Inflammatory macrophage (primary cell): ENCODE measurements at places on chromosomes 4 and X.
A peak's percentile ranks its signal among the peaks of the same experiment; 100 is the strongest.

GRCh38 chr4:114137984-114138383 is 158.5 kb upstream of the ARSJ start:
- DNase-seq, result no peak

- no peak for DNase-seq
Observed at GRCh38 chrX:2185341-2186082, 315.3 kb downstream of the DHRSX start.

GRCh38 chrX:19723427-19723826 is 164.0 kb downstream of the SH3KBP1 start:
- no peak for DNase-seq

- no peak for DNase-seq
Observed at GRCh38 chr4:93828995-93829819, 654 bp downstream of the ATOH1 start.

- no peak for DNase-seq
Observed at GRCh38 chr4:168487282-168488035, 7.2 kb upstream of the DDX60L start.

DNA sequence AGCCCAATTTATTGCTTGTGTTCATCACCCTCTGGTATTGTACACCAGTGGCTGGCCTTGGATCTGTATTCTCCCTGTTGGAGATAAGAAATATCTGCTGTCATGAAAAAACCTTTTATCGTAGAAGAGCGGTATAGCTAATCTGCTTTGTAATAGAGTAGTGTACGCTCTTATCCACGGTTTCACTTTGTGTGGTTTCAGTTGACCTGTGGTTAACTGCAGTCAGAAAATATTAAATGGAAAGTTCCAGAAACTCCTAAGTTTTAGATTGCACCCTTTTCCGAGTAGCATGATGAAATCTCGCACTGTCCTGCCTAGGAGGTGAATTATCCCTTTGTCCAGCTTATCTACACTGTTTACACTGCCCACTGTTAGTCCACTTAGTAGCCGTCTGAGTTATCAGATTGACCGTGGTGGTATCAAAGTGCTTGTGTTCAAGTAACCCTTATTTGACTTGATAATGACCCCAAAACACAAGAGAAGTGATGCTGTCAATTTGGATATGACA is 42.4 kb downstream of the KDM6A start:
- DNase-seq, result no peak

DNA sequence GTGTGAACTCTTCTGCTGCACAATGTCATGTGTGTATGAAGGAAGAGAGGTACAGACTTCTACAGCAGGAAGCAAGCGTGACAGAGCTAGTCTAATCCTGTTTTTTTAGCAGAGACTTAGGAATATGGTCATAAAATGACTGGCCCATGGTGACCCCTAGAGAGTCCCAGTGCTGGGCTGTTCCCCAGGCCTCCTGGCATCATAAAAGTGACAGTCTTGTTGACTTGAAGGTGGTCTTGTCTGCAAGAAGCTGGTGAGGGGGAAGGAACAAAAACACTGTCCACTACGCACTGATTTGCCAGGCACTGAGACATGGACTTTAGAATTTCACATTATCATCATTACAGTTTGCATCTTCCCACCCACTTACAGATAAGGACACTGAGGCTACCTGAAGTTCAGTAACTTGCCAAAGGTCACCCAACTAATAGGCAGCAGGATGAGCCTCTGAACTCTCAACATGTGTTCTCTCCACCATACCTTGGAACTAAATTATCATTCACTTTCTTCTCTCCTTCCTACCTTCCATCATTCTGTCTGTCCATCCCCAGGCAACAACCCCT is 63.0 kb downstream of the HADH start:
- no peak for DNase-seq

DNA sequence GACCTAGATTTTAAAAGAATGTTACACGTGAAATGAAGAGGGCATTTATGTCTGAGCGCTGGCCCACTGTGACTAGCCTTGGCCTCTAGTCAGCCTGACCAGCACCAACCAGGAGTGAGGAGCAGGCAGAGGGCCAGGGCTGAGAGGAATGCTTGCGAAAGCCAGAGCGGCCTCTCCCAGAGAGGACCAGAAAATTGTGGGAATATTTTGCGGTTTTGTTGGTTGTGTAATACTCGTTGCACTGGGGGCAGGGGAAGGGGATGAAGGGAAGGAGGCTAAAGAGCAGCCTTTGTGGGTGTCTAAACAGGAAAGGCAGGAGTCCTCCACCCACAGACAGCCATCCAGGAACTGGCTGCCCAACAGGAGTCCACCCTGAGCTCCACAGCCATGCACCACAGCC is 3.8 kb downstream of the GABRE start:
- no peak for DNase-seq

- DNase-seq, result no peak
Observed at GRCh38 chr4:183197140-183197539, 98.1 kb downstream of the WWC2 start.

DNA sequence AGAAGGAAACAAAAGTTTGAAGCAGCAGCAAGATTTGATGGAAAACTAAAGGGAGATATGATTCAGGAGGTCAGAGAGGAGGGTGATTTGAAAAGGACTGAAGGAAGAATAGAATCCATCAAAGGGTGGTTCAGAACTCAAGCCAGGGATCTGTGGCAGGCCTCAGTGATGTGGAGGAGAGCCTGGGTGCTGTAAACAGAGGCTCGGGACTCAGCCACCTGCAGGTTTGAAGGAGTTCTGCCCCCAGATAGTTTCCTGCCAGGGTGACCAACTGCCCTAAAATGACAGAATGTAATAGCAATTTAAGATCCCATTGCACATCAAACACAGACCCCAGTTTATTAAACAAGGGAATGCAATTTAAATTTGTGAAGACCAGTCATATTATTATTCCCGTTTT is 204.0 kb upstream of the FAT1 start:
- no peak for DNase-seq

- DNase-seq, result no peak
Observed at GRCh38 chrX:154598656-154599055, 13.7 kb downstream of the CTAG1A start.

DNA sequence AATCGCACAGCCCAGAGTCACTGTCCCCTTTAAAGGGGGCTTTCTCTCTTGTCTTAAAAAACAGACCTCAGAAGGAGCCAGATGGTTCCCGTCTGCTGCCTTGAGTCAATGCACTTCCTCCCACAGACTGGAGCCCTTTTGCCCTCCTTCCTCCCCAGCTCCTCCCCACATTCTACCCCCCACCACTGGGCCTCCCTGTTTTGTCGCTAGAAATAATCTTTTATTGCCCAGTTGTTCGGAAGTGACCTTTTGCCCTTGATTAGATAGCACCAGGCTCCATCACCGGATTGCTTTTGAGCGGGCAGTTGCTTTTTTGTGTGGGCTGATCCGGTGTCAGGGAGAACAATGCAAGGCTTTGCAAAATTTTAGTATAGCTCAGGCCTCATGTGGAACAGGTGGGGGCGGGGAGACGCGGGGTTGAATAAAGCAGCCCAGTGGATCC is 47.7 kb downstream of the SPRY1 start:
- DNase-seq, result peak; percentile 81

GRCh38 chr4:37188100-37188499 is 56.4 kb upstream of the NWD2 start:
- peak; percentile 6 for DNase-seq

DNA sequence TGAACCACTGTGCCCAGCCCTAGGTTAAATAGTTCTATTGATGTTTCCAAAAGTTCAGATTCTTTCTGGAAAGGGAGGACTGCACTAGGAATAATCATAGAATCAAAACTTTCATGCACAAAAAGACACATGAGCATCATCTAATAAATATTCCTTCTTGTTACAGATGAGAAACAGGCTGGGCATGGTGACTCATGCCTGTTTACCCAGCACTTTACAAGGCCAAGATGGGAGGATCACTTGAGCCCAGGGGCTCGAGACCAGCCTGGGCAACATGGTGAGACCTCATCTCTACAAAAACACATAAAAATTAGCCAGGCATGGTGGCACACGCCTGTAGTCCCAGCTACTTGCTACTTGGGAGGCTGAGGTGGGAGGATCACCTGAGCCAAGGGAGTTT is 27.7 kb downstream of the LARP7 start:
- no peak for DNase-seq

GRCh38 chrX:153782313-153782712 is 1.5 kb downstream of the SRPK3 start:
- DNase-seq, result no peak

DNA sequence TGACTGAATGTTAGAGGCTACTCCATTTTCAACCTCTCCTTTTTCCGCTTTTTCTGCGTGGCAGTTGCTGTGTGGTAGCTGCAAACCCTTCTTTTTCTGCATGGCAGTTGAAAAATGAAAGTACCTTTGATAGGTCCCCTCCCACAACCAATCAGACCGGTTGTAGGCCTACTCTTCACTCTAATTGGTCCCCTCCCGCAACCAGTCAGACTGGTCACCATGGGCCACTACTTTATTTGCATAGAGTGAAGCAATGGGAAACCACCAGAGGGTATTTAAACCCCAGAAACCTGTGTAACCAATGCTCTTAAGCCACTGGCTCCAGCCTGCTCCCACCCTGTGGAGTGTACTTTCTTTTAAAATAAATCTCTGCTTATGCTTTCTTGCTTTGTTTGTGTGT is 877.8 kb downstream of the FAM133A start:
- no peak for DNase-seq

- peak; percentile 95 for DNase-seq
Observed at GRCh38 chr4:54064317-54065111, at the start of gene CHIC2. TSS of gene CHIC2 (minus strand) at chr4:54064605. CDS start at chr4:54064300, 305 bp downstream.

DNA sequence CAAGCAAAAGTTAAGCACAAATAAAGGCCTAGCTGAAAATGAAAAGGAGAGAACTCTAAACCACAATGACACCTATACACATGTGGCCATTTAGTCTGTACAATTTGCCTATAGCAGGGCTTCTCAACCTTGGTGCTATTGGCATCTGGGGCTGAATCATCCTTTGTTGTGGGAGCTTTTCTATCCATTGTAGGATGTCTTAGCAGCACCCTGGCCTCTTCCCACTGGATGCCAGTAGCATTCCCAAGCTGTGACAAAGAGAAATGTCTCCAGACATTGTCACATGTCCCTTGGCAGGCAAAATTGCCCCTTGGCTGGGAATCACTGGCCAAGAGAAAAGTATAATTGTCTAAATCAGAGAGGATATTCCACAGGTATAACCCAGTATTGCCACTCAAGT is 13.5 kb upstream of the PRPS2 start:
- DNase-seq, result no peak

- no peak for DNase-seq
Observed at GRCh38 chr4:15668566-15669435, 12.8 kb upstream of the FAM200B start.

- DNase-seq, result no peak
Observed at GRCh38 chr4:99209671-99210070, 9.4 kb downstream of the ADH6 start.

GRCh38 chr4:14336656-14337055 is 665.6 kb upstream of the CPEB2 start:
- no peak for DNase-seq

- DNase-seq, result no peak
Observed at GRCh38 chrX:126982158-126982557, 162.6 kb downstream of the PRR32 start.

GRCh38 chrX:40107291-40108161 is 9.8 kb upstream of the BCOR start:
- DNase-seq, result peak; percentile 76

DNA sequence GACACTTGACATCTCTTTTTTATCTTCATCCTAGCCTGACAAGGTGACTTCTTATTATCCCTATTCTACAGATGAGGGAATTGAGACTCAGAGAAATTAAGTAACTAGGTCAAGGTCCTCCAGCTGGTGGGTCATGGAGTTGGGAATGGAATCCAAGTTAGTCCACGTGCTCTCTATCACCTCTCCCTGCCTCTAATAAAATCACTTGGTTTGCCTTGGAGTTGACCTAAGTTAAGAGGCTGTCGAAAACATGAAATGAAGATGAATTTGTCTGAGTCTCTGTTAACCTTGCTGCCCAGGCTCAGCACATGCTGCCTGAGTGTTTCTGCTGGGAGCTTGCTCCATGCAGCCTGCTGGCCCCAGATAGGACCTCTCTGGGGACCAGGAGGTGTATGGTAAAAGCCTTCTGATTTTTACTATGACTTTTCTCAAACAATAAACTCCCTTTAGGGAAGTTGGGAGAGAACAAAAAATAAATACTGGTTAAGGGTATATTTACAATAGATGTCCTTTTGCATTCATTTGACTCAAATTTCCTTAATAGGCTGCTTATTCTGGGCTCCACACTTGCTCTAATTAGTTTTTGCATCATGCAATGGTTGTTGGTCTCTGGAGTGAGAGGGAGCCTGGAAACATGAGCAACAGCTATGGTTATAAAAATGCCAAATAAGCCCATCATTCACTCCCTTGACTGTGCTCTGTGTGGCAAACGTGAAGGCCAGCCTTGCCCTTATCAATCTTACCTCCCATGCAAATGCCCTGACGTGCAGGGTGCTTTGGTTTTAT is 61.6 kb upstream of the DHX15 start:
- no peak for DNase-seq

DNA sequence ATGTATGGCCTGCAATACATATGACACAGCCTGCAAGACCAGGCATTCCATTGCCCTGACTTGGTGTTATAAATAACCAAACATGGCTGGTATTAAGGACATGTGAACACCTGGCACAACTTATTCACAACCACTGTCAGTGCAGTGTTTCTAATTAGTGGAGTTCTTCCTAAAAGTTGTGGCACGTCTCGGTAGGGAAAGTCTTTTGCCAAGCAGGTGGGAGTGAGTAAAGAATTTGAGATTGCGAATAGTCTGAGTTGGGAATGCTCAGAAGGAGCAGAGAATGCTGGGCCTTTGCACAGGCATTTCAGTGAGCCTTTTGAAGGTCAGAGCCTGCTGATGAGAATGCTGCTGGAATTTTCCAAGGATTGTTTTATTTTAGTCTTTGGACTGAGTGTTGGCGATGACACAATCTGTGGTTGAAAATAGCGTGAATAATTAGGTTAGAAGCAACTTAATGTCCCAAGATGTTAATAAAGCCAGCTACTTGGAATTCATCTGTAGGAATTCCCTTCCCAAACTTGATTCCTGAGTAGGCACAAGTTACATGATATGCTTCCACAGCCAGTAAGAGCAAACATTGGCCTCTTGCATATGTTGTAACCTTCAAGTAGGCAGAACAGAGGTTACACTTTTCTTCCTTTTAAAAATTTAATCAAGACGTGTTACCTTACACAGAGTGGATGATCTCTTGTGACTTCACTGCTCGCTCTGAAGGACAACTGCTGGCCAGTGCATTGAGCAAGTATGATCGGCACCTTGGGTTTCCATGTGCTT is 83.6 kb upstream of the PGRMC2 start:
- no peak for DNase-seq
